Esophagus muscularis mucosa (tissue), 4 donors: ENCODE measurements at places on chromosomes 12 and 14. TPM values are rescaled to one million over a fixed set of nuclear protein-coding genes. Genes with fewer than 3 reads are reported as not detected.

Gene RAD9B
- 5.0 TPM for total RNA-seq

Gene ARHGDIB
- 123 TPM for total RNA-seq

Gene CCDC196
- not detected for total RNA-seq

Gene MMP14
- total RNA-seq = 107 TPM

Gene HAL
- 1.2 TPM for total RNA-seq

Gene SERPINA4
- not detected for total RNA-seq

Gene TXNDC16
- total RNA-seq = 11.5 TPM

Gene ITGB7
- total RNA-seq = 1.8 TPM

Gene EID3
- 13.0 TPM for total RNA-seq

Gene DACT1
- total RNA-seq = 5.0 TPM

GRCh38 chr14:103527408-103528145 lies 1.4 kb upstream of the TRMT61A start:
- H3K27ac ChIP-seq = peak overlapping the region; percentile 97
- no peak overlapping the region for H3K4me3 ChIP-seq
- DNase-seq = no peak
- H3K27me3 ChIP-seq = no peaks in the 10 kb centered on the region
- peaks cover 70% of the 10 kb centered on the region for H3K4me1 ChIP-seq

- H3K36me3 ChIP-seq = no peaks in the 10 kb centered on the region
- H3K27me3 ChIP-seq = no peaks in the 10 kb centered on the region
- no peak overlapping the region for H3K4me3 ChIP-seq
- H3K27ac ChIP-seq = no peak overlapping the region
- H3K4me1 ChIP-seq = no peaks in the 10 kb centered on the region
Measured at GRCh38 chr14:100045642-100046344, 19.4 kb upstream of the EVL start.

GRCh38 chr14:53020193-53020932 lies 69.5 kb upstream of the FERMT2 start:
- H3K27ac ChIP-seq = no peak overlapping the region
- no peak for DNase-seq
- H3K36me3 ChIP-seq = no peaks in the 10 kb centered on the region
- no peak overlapping the region for H3K4me3 ChIP-seq
- H3K27me3 ChIP-seq = no peaks in the 10 kb centered on the region
- H3K4me1 ChIP-seq = no peaks in the 10 kb centered on the region

GRCh38 chr12:20599757-20600156 lies 95.4 kb upstream of the SLCO1C1 start:
- H3K27me3 ChIP-seq = no peaks in the 10 kb centered on the region
- H3K4me1 ChIP-seq = peaks cover 15% of the 10 kb centered on the region
- no peak for DNase-seq
- H3K36me3 ChIP-seq = no peaks in the 10 kb centered on the region
- no peak overlapping the region for H3K27ac ChIP-seq

DNA sequence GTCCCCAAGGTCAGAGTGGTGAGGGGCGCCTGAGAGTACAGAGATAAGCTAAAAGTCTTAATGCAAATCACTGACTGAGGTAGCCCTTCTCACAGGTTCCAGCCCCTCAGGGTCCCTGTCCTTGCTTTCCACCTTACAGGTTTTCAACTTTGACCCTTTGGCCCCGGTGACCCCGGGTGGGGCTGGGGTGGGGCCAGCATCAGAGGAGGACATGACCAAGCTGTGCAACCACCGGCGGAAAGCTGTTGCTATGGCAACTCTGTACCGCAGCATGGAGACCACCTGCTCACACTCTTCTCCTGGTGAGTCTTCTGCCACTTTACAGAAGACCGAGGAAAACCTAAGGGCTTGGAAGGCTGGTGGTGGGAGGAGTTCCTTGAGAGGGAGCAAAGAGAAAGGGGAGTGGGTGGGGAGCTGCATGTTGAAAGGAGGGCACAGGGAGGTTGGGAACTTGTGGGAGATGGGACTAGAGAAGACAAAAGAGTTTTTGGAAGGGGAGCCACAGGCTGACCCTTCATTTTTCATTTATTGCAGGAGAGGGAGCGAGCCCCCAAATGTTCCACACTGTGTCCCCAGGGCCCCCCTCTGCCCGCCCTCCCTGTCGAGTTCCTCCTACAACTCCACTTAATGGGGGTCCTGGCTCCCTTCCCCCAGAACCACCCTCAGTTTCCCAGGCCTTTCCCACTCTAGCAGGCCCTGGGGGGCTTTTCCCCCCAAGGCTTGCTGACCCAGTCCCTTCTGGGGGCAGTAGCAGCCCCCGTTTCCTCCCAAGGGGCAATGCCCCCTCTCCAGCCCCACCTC lies 2.4 kb downstream of the MBD6 start:
- peak overlapping the region; percentile 99 for H3K27ac ChIP-seq
- peaks cover 58% of the 10 kb centered on the region for H3K36me3 ChIP-seq
- no peak for DNase-seq
- H3K4me1 ChIP-seq = peaks cover 49% of the 10 kb centered on the region

- no peak overlapping the region for H3K4me3 ChIP-seq
- H3K4me1 ChIP-seq = no peaks in the 10 kb centered on the region
- DNase-seq = no peak
- H3K27ac ChIP-seq = no peak overlapping the region
- H3K27me3 ChIP-seq = peaks cover 54% of the 10 kb centered on the region
Measured at GRCh38 chr14:99286761-99287160, 14.8 kb upstream of the BCL11B start.

- H3K4me1 ChIP-seq = no peaks in the 10 kb centered on the region
- no peak overlapping the region for H3K4me3 ChIP-seq
- no peak for DNase-seq
Measured at GRCh38 chr12:66693901-66694513, 15.1 kb upstream of the GRIP1 start.

DNA sequence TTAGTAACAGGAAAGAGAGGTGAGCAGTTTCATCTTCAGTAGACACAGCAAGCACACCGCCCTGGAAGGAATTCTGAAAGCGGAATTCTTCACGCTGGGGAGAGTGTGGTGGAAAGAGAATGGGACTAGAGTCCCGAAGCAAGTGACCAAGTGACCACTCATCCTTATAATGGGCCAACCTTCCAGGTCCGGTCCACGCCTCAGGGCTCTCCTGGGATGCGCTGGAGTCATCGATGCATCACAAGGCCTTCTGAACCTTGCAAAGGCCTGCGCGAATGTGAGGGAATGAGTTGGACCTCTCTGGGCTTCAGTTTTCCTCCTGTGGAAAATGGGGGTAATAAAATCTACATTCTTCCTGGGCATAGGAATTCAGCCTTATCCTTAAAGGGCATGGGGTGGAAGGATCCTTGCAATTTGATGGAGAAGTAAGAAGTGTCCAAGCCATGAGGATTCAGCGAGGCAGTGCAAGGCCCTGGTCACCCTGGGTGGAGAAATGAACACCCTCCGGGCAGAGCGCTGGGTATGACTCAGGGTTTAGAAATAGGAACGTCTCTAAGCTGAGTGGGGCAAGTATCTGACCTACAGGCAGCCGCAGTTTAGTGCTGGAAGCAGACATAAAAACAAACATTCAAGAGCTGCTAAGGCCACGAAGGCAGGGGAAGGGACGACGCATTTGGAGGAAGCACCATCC lies 97.7 kb downstream of the SETD3 start:
- DNase-seq = no peak
- H3K4me3 ChIP-seq = no peak overlapping the region
- H3K4me1 ChIP-seq = no peaks in the 10 kb centered on the region
- H3K36me3 ChIP-seq = no peaks in the 10 kb centered on the region
- no peaks in the 10 kb centered on the region for H3K27me3 ChIP-seq
- no peak overlapping the region for H3K27ac ChIP-seq

DNA sequence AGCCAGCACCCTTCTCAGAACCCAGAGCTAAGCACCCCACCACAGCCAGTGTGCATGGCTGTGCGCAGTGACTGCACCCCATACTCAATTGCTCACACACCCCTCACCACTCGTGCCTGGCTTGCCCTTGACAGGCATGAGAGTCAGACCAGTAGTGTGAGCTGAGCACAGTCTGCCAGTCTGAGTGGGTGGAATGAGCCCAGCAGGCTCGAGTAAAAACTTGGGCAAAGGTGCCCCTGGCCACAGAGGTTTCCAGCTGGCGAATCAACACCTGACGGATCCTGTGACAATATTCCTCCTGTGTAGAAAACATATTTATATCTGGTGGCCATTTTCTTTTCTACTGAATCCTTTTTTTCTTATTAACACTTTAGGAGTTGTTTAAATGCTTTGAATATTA lies 202.5 kb downstream of the TMEM117 start:
- DNase-seq = no peak
- H3K4me3 ChIP-seq = no peak overlapping the region
- no peaks in the 10 kb centered on the region for H3K36me3 ChIP-seq
- no peaks in the 10 kb centered on the region for H3K4me1 ChIP-seq

GRCh38 chr14:53902307-53902706 lies 54.3 kb downstream of the BMP4 start:
- H3K4me3 ChIP-seq = no peak overlapping the region
- no peaks in the 10 kb centered on the region for H3K27me3 ChIP-seq
- H3K4me1 ChIP-seq = no peaks in the 10 kb centered on the region
- H3K27ac ChIP-seq = no peak overlapping the region

GRCh38 chr12:100114574-100114973 lies 28.1 kb downstream of the BLTP3B start:
- no peak overlapping the region for H3K27ac ChIP-seq
- peaks cover 9% of the 10 kb centered on the region for H3K4me1 ChIP-seq
- H3K4me3 ChIP-seq = no peak overlapping the region
- no peaks in the 10 kb centered on the region for H3K36me3 ChIP-seq

- H3K36me3 ChIP-seq = no peaks in the 10 kb centered on the region
- no peak overlapping the region for H3K27ac ChIP-seq
- no peak overlapping the region for H3K4me3 ChIP-seq
- H3K4me1 ChIP-seq = no peaks in the 10 kb centered on the region
- H3K27me3 ChIP-seq = no peaks in the 10 kb centered on the region
Measured at GRCh38 chr12:1875608-1876007, 42.8 kb downstream of the CACNA2D4 start.

DNA sequence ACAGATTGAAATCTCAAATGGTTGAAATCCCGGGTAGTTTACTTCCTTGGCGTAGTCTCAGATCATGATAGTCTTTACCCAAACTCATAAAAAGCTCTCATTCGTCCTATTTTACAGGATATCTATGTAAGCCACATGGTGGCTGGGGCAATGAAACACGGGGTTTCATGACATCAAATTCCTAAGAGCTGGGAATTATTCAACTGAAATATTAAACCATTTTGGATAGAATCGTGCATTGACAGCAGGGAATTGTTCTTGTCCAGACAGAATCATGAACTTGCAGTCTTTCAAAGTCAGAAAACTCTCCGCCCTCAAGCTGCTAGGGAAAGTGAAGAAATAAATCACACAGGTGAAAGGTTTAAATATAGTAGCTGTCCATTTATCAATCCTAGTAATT lies 33.2 kb upstream of the PRKAB1 start:
- DNase-seq = no peak
- no peak overlapping the region for H3K4me3 ChIP-seq
- H3K36me3 ChIP-seq = no peaks in the 10 kb centered on the region

- H3K4me1 ChIP-seq = peaks cover 22% of the 10 kb centered on the region
- H3K36me3 ChIP-seq = no peaks in the 10 kb centered on the region
- no peak overlapping the region for H3K4me3 ChIP-seq
- DNase-seq = no peak
Measured at GRCh38 chr12:15782667-15783066, 6.5 kb downstream of the EPS8 start.

DNA sequence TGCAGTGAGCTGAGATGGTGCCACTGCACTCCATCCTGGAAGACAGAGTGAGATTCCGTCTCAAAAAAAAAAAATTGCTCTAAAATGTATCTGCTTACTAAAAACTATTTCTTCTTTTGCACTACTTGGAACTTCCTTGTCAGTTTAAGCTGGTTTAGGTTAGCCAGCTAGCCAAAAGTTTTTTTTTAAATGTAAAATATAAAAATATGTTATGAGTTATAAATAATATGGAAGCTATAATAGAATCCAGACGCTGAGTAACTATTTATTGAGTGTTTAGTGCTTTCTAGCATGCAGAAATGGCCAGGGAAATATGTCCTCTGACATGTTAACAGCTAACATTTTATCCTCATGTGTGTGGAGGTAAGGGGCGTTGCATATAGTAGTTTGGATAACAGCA lies 85.6 kb downstream of the PLEKHA5 start:
- DNase-seq = no peak
- peaks cover 18% of the 10 kb centered on the region for H3K4me1 ChIP-seq
- H3K36me3 ChIP-seq = no peaks in the 10 kb centered on the region
- H3K27ac ChIP-seq = no peak overlapping the region
- no peak overlapping the region for H3K4me3 ChIP-seq

- H3K4me1 ChIP-seq = no peaks in the 10 kb centered on the region
- H3K4me3 ChIP-seq = no peak overlapping the region
- H3K27ac ChIP-seq = no peak overlapping the region
- no peak for DNase-seq
- H3K36me3 ChIP-seq = no peaks in the 10 kb centered on the region
Measured at GRCh38 chr14:65263177-65263788, 149.2 kb upstream of the FUT8 start.

- DNase-seq = no peak
- H3K27me3 ChIP-seq = no peaks in the 10 kb centered on the region
- H3K27ac ChIP-seq = no peak overlapping the region
- H3K4me3 ChIP-seq = no peak overlapping the region
- H3K4me1 ChIP-seq = no peaks in the 10 kb centered on the region
- H3K36me3 ChIP-seq = no peaks in the 10 kb centered on the region
Measured at GRCh38 chr12:66742508-66743367, 63.9 kb upstream of the GRIP1 start.

- no peaks in the 10 kb centered on the region for H3K36me3 ChIP-seq
- H3K27ac ChIP-seq = no peak overlapping the region
- no peaks in the 10 kb centered on the region for H3K27me3 ChIP-seq
Measured at GRCh38 chr12:124737040-124737419, 126.6 kb downstream of the SCARB1 start.

GRCh38 chr12:84290168-84290567 lies 622.4 kb downstream of the SLC6A15 start:
- peaks cover 11% of the 10 kb centered on the region for H3K4me1 ChIP-seq
- no peak for DNase-seq
- no peaks in the 10 kb centered on the region for H3K27me3 ChIP-seq
- no peak overlapping the region for H3K4me3 ChIP-seq
- no peak overlapping the region for H3K27ac ChIP-seq

DNA sequence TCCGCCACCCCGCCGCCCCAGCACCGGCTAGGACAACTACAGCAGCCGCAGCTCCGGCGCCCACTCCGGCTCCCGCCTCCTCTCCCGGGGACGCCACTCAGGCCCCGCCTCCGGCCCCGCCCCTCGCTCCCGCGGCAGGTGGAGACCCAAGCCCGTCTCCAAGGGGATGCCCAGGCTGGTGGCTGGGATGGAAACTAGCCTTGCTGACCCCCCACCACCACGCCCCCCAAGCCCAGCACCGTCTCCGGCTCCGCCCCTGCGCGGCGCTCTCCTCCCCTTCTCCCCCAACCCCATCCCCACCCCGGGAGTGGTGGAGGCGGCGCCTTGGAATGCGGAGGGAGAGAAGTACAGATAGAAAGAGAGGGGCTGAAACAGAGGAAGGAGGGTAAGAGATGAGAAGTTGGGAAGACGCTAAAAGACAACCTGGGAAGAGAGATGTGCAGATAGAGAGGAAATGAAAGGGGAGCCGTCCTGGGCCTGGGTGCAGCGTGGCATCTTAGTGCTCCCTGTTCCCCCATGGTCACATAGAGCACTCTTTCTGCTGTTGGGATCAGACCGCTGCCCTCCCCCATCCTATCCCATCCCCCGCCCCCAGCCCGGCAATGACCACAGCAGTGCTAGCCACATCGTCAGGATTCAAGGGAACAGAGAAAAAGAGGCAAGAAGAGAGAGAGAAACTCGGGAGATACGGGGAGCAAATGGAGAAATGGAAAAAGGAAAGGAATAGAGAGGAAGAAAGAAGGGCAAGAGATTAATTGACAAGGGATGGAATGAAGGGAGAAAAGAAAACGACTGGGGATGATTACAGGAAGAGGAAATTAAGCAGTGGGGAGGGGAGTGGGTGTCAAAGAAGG lies at the start of gene ITGA7:
Gene ITGA7, minus strand, starts transcription at position 64 of the 854 bp plus-strand sequence. CDS start 222 bp downstream, outside the sequence.
- H3K4me3 ChIP-seq = peak within 1 kb of the TSS; percentile 74
- peaks cover 76% of the 10 kb centered on the region for H3K4me1 ChIP-seq
- H3K27ac ChIP-seq = peak within 1 kb of the TSS; percentile 94
- no peaks in the 10 kb centered on the region for H3K36me3 ChIP-seq
